B cell (primary cell): ENCODE measurements at places on chromosomes 12 and 14. TPM values are rescaled to one million over a fixed set of nuclear protein-coding genes. Genes with fewer than 3 reads are reported as not detected.

Gene EIF5
- total RNA-seq, result 314 TPM in 2 replicates

Gene PRIM1
- total RNA-seq, result 25.2 and 25.4 TPM in 2 replicates

Gene LPAR5
- total RNA-seq, result 59.6 and 60.4 TPM in 2 replicates

Gene NYNRIN
- 0.29 and 0.34 TPM in 2 replicates for total RNA-seq
